ENCODE measurements at places on chromosomes 16 and 17.

DNA sequence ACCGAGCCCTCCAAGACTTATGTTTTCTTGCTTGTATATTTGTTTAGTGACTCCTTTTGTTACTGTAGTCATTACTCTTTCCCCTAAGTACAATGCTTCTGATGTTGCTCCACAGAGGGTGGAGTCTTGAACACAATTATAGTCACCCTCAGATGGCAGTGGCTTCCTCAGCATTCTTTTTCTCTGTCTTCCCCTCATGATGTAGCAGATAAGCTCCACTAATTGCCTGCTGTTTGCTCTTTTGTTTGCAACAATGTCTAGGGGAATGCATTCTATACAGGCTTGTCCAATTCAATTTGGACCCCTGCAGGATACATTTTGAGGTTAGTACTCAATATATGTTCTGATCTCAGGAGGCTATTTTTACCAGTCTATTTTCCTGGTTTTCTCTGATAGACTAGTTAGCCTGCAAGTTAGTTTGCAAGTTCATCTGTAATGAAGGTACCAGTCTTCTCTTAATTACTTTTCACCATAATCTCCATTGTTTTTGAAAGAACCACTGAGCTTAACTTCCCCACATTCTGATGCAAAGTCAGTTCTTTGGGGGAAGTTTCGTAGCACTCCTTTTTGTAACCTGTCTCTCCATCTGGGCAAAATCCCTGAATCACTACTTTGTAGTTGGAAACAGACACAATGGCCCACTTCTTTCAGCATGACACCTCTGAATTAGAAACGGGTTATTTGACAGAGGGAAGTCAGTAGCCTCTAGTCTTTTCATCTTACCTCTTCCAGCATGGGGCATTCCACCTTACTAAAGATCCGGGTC lies 1509.2 kb downstream of the CDH11 start:
- no peak for DNase-seq

GRCh38 chr16:52773026-52773425 lies 226.1 kb upstream of the TOX3 start:
- no peak for DNase-seq

GRCh38 chr17:42819939-42820535 lies 4.0 kb downstream of the BECN1 start:
- DNase-seq = peak; percentile 51

GRCh38 chr17:45035848-45036247 lies 15.6 kb downstream of the DCAKD start:
- no peak for DNase-seq

DNA sequence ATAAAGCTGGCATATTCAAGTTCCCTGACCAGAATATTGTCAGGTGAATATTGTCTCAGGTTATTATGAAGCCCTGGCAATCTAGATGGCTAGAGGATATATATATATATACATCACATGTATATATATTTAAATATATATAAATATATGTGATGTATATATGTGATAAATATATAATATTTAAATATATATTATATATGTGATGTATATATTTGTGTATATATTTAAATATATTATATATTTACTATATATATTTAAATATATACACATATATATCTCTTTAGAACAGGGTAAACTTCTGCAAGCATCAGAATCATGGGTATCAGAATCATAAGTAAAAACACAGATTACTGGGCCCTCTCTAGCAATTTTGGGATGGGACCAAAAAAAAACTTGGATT lies 112.6 kb downstream of the CDH8 start:
- DNase-seq = no peak

DNA sequence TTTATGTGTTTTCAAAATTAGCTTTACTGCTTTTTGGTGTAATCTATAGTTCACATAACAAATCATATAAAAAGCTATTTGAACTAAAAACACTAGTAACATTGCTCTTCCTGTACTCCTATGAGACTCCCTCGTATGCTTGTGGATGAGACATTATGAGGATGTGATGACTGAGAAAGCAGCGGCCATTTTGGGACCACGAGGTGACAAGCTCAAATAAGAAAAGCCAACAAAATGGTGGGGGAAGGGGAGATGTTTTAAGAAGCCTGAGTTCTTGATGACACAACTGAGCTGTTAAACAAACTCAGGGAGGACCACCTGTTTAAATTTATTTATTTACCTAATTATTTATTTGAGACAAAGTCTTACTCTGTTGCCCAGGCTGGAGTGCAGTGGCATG lies 4.5 kb downstream of the CCL18 start:
- no peak for DNase-seq

- peak; percentile 59 for DNase-seq
Measured at GRCh38 chr17:35022536-35023063, 40.9 kb downstream of the RFFL start.

- DNase-seq = no peak
Measured at GRCh38 chr16:20397468-20398074, 7.0 kb downstream of the PDILT start.

GRCh38 chr17:39486242-39486641 lies 25.0 kb downstream of the CDK12 start:
- no peak for DNase-seq

- no peak for DNase-seq
Measured at GRCh38 chr17:36931096-36931696, 6.1 kb upstream of the LHX1 start.

DNA sequence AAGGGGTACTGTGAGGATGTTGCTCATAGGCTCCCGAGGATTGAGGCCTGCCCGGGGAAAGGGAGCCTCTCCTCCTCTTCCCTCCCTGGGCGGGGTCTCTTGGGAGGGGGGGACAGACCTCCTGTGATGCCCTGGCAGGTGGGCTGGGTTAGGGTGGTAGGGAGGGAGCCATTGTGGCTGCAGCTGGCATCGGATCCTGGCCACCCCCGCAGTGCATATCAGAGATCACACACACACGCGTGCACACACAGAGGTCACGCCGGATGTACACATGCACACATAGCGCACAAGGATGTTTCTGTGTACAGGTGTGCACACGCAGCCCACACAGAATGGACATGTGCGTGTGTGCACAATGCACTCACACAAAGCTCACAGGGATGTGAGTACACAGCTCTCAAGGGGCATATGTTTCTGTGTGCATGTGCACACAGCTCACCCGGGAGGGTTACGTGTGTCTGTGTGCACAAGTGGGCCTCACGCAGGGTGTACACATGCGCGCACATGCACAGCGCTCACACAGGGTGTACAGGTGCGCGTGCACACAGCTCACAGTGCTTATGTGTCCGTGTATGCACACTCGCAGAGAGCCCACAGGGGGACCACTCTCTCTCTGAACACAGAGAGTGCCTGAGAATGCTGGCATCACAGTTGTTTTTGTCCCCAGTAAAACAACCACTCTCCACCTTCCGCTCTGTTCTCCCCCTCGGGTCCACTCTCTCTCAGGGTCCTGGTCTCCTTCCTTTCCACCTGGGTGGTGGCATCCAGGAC lies 2.4 kb downstream of the GJD3 start:
- no peak for DNase-seq

DNA sequence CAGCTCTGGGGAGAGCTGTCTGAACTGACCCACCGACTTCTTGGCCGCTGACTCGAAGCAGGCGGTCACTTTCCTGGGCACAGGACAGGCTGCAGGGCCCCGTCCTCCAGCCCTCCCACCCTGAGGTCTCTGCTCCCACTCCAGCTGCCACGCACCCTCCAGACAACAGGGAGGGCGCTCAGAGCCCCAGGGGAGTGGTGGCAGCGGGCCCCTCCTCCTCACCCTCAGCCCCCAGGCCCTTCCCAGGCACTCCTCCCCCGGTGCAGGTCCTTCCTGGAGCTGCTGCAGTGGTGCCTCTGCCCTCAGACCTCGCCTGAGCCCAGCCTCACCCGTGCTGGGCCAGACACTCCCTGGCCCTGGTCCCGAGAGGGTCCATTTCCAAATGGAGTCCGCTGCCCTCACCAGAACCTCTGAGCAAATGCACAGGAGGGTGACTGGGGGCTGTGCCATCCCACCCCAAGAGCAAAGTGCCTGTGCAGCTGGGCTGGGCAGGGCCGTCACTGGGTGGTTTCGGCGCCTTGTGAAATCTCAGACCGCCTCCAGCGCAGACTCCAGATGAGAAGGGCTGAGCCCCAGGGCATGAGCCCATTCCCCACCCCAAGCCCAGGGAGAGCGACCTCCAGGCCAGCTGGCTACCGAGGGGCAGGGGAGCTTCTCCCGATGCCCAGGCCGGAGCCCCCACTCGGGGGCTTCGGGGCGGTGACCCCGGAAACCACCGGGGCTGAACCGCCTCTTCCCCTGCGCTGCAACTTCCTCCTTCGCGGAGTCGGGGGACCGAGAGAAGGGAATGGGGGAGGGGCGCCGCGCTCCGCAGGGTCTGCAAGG lies 717 bp downstream of the CYBA start:
- DNase-seq = no peak

DNA sequence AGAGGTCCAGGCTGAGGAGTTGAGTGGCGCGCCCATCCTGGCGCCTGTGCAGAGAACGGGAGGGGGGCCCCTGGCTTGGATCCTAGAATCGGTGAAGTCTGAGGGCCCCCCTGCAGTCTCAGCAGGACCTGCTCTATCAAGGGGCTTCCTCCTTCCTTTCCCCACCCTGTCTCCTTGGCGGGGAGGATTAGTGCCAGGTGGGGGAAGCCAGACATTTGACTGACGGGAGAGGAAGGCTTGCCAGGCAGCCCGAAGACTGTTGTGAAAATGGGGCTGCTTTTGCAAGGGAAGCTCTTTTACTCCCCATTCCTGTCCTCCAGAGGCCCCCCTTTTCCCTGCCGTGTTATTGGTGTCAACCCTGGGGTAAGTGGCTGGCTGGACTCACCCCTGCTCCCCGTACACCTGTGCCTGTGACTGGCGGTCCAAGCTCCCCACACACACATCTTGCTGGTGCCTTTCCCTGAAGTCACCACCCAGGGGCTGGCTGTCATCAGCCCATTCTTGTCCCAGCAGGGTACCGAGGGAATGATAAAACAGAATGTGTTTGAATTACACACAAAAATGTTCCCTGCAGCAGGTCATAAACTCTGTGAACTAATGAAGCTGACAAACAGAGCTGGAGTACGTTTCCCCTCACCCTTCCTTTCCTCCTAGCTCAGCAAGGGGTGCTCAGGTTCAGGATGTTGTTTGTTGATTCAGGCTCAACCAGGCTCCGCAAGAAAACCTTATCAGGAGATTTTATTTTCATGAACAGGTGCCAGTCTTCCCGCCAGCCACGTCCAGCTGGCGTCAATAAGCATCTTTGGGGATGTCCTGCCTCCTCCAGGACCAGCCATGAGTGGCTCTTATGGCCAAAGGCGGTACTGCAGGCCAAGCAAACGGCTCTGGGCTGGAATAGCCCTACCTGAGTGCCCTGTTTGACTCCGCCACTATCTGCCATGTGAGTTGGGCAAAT lies 4.4 kb upstream of the ARMC7 start:
- DNase-seq = no peak

DNA sequence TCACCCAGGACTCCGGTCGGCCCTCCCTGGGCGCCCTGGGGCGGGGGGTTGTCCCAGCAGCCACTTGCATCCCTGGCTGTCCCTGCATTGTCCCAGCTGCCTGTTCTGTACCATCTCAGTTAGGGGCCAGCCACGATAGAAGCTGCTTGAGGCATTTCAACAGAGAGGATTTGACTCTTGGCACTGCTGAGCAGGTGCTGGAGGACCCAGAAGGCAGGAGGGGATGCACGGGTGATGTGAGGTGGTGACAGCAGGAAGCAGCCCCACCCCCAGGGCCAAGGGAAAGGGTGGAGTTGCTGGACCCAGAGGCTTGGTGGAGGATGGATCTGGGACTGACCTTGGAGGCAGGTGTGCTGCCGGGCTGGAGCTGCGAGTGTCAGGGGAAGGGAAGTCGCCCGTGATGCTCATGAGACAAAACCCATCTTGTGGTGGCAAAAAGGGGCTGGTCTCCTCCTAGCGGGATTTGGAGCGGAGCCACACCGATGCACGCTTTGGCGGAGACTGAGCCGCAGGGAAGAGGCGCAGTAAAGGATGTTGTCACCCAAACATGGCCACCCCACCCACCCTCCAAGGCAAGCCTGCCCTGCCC lies 188.0 kb upstream of the GSE1 start:
- no peak for DNase-seq

DNA sequence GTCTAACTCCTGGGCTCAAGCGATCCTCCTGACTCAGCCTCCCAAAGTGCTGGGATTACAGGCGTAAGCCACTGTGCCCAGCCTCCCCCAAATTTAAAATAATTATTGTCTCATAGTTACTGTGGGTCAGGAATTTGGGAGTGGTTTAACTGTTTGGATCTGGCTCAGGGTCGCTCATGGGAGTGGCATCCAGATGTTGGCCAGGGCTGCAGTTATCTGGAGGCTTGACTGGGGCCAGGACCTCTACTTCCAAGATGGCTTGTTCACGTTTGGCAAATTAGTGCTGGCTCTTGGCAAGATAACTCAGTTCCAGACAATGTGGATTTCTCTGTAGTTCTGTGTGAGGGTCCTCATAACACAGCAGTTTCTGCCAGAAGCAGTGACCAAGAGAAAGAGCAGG lies 8.0 kb downstream of the TEN1 start:
- no peak for DNase-seq

DNA sequence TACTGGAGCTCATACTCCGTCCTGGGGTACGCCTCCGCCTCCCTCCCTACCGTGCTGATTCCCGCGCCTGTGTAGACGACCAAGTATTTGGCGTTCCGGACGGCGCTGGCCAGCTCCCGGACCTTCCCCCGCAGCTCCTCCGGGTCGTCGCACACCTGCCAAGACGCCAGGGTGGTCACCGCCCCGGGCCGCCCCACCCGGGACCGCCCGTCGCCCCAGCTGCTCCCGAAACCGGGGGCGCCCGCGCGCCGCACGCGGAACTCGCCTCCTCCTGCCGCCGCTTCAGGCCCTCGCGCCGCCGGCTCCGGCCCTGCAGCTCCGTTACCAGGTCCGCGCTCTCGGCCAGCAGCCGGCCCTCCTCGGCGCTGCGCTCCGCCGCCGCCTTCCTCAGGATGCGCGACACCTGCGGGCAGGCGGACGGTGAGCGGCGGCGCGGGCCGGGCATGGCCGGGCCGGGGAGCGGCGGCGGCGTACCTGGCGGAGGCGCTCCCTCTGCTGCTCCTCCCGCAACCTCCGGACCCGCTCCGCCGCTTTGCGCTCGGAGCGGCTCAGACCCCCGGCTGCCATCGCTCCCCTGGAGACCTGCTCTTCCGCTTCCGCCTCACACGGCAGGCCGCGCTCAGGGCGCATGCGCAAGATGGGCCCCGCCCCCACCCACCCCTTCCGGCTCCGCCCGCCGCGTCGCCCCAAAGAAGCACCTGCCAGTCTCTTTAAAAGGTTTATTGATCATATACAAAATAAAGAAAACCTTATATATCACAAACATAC lies at the start of gene SIRT7:
Gene SIRT7 (minus strand): TSS at position 612 of the 768 bp plus-strand sequence. CDS start 45 bp downstream, at position 567.
- peak; percentile 76 for DNase-seq

DNA sequence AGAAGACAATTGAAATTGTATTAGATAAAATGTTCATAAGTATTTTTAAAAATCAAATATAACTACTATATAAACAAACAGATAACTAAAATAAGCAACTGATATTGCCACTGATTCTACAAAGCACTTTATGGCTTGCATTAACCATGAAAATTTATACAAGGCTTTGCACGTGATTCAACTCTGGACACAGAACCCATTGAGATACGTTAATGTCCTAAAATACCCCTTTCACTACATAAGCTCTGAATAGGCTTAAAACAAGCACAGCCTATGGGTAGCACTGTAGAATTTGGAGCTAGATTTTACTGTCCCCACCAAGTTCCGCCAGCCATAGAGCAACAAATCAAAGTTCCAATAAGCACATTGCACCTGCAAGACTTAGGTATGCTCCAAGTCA lies 4.5 kb downstream of the ZNF652 start:
- no peak for DNase-seq

All from activated T-helper 9 cell treated with anti-CD3 and anti-CD28 coated beads, Interleukin-2, amount 50 U/mL, for 16 hours (primary cell).